Naive thymus-derived CD8-positive, alpha-beta T cell (primary cell): ENCODE measurements at places on chromosomes 7 and 10. TPM values are rescaled to one million over a fixed set of nuclear protein-coding genes. Genes with fewer than 3 reads are reported as not detected.

LRIT1 gene
- total RNA-seq: not detected

TUBAL3 gene
- not detected for total RNA-seq

GRCh38 chr10:24825551-24825950 is 101.9 kb upstream of the ARHGAP21 start:
- H3K4me3 ChIP-seq: no peak overlapping the region
- H3K4me1 ChIP-seq: peaks cover 35% of the 10 kb centered on the region
- H3K36me3 ChIP-seq: no peaks in the 10 kb centered on the region
- peak overlapping the region; percentile 32 for H3K27ac ChIP-seq

ACBD7 gene
- 1.2 TPM for total RNA-seq

GRCh38 chr10:120478386-120478785 is 21.4 kb downstream of the PLPP4 start:
- H3K4me3 ChIP-seq: no peak overlapping the region
- H3K36me3 ChIP-seq: no peaks in the 10 kb centered on the region
- no peak for DNase-seq
- peaks cover 9% of the 10 kb centered on the region for H3K27me3 ChIP-seq
- no peaks in the 10 kb centered on the region for H3K4me1 ChIP-seq

GPNMB gene
- 5.9 TPM for total RNA-seq

UPP1 gene
- total RNA-seq: 37.2 TPM

ZNHIT1 gene
- total RNA-seq: 31.2 TPM

DNA sequence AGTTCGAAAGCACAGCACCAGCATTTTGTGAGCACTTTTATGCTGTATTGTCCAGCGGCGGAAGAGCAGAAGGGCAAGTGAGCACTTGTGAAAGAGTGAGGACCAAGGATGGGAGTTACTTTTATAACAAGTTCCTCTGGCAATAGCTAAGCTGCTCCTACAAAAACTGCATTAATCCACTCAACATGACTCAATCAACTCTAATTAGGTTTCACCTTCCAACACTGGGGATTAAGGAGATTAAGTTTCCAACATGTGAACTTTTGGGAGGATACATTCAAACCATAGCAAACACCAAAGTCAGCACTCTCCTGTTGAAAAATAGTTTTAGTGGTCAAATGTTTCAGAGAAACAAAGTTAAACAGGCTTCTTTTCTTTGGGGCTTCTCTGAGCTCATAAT is 844.5 kb downstream of the REEP3 start:
- no peaks in the 10 kb centered on the region for H3K4me1 ChIP-seq
- H3K36me3 ChIP-seq: no peaks in the 10 kb centered on the region
- no peak overlapping the region for H3K27ac ChIP-seq

GRCh38 chr10:115052226-115052625 is 40.9 kb upstream of the ATRNL1 start:
- no peaks in the 10 kb centered on the region for H3K36me3 ChIP-seq
- H3K27me3 ChIP-seq: no peaks in the 10 kb centered on the region
- no peaks in the 10 kb centered on the region for H3K4me1 ChIP-seq
- no peak for DNase-seq

EIF5AL1 gene
- total RNA-seq: 0.55 TPM

DNA sequence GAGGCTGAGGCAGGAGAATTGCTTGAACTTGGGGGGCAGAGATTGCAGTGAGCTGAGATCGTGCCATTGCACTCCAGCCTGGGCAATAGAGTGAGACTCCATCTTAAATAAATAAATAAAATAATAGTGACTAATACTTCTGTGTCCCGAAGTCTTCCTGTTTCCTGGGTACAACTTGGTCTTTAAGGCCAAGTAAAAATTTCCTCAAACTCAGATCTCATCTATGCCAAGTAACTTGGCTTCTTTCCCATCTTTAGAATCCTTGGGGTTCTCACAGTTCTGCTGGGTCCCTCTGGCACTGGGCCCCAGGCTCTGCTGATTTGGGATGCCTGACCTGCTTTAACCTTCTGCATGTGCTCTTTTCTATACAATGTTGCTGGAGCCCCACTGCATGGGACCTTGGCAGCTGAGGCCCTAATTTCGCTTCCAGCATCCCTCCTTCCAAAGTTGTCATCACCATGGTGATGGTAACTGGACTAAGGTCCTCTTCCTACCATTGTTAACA is 22.7 kb upstream of the AKR1B10 start:
- H3K36me3 ChIP-seq: no peaks in the 10 kb centered on the region
- no peak overlapping the region for H3K4me3 ChIP-seq
- peaks cover 9% of the 10 kb centered on the region for H3K27me3 ChIP-seq
- DNase-seq: no peak
- no peaks in the 10 kb centered on the region for H3K4me1 ChIP-seq

GRCh38 chr10:21529032-21529910 is 3.8 kb upstream of the SKIDA1 start:
- H3K27ac ChIP-seq: no peak overlapping the region
- peaks cover 26% of the 10 kb centered on the region for H3K27me3 ChIP-seq
- H3K4me3 ChIP-seq: no peak overlapping the region
- H3K4me1 ChIP-seq: peaks cover 28% of the 10 kb centered on the region
- no peak for DNase-seq

NRF1 gene
- total RNA-seq: 45.0 TPM

- no peaks in the 10 kb centered on the region for H3K36me3 ChIP-seq
- no peak for DNase-seq
- H3K4me3 ChIP-seq: no peak overlapping the region
- no peaks in the 10 kb centered on the region for H3K4me1 ChIP-seq
- H3K27ac ChIP-seq: no peak overlapping the region
- H3K27me3 ChIP-seq: no peaks in the 10 kb centered on the region
Measured at GRCh38 chr10:121338206-121338980, 259.9 kb downstream of the FGFR2 start.
